ENCODE measurements at places on chromosomes 7 and 10.

DNA sequence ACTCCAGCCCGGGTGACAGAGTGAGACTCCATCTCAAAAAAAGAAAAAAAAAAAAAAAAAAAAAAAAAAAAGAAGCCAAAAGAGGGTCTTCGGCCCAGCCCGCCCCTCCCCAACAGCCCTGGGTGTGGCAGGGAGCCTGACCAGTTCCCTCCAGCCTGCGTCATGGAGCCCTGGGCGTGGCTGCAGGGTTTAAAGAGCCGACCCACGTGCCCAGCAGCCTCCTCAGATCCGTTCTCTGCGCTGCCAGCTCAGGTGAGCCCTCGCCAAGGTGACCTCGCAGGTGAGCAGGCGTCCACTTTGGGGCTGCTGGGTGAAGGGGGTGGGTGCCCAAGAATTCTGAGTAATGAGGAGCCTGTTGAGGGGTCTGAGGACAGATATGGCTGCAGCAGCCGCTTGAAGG, at the start of gene FXYD4:
Gene FXYD4 (plus strand): TSS at position 219 of the 400 bp plus-strand sequence. CDS start 2,111 bp downstream, outside the sequence.
- DNase-seq: no peak

DNA sequence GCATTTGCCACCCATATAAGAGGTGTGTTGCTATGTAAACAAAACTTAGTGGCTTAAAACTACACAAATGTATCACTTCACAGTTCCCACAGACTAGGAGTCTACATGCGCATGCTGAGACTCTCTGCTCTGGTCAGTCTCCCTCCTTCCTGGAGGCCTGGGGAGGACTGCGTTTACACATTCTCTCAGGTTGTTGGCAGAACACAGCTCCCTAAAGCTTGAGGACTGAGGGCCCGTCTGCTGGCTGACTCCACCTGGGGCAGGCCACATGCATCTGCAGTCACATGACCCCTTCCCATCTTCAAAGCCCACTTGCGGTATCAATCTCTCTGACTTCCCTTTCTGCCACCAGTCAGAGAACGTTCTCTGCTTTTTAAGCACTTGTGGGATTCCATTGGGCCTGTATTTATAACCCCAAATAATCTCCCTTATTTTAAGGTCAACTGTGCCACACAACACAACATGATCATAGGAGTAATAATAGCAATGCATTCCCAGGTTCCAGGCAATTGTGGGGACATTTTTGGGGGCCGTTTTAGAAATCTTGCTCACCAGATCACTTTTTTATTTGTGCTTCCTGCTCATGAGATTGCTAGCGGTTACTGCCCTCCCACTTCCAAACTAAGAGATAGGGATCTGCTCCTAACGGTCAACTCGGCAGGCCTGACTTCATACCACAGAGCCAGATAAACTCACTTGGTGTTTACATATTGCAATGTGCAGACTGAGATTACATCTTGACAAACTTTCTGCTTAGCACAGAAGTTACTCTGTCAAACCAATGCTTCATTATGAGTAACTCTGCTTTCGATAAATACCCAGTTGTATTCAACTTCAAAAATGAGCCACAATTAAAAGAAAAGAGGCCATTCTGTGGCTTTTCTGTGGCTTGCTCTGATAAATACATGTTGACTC, 96.3 kb downstream of the ALOX5 start:
- DNase-seq: no peak

DNA sequence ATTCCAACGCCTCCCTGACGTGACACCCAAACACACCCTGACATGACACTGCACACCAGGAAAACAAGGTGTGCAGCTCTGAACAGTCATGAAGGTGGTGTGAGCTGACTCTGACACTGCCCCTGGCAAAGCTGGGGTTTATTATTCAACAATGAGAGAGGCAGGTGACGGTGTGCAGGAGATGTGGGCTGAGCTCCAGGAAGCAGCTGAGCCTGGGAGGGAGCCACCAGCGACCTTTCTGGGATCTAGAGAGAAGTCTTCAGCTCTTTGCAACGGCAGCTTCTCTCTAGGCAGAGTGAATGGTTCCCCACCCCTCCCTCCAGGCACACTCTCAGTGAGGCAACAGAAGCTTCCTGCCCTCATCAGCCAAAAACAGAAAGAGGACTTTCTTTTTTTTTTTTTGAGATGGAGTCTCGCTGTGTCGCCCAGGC, 65.6 kb downstream of the SH3PXD2A start:
- no peak for DNase-seq

GRCh38 chr10:99345350-99345749, 16.2 kb downstream of the CNNM1 start:
- no peak for DNase-seq

- no peak for DNase-seq
These were observed 6.7 kb upstream of the TPST1 start for GRCh38 chr7:66198469-66198868.
